Activated CD4-positive, alpha-beta T cell treated with anti-CD3 and anti-CD28 coated beads for 48 hours (primary cell): ENCODE measurements at places on chromosomes 7 and 10.
A peak's percentile ranks its signal among the peaks of the same experiment; 100 is the strongest.

GRCh38 chr10:48509974-48510692 lies 94.7 kb downstream of the ARHGAP22 start:
- DNase-seq: peak; percentile 22

DNA sequence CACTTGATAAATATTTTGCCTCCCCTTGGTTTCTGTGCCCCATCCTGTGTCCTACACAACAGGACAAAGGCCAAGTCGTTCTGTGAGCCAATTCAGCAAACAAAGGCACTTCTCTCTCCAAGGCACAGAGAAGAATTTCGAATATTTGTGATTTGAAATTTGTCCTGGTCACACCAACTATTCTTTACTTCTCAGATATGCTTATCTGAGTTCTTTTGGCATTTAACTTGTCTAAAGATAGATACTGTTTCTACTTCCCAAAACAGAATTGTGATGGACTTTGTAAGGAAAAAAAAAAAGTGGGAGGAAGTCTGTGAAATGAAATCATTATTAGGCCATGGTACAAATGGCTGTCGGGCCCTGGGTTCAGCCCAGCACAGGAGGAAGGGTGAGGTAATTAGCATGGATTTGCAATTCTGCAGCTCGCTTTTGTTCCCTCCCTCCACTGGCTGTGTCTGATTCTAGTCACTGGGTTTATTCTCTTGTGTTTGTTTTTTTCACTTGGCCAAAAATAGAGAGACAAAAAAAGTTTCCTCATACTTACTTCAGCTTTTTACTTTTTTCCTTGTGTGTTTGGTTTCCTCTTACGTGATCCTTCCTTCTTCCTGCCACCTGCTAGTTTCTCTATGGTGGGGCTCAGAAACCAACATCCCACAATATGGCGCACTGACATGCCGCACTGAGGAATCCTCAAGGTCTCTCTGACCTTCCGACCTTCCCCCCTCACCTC lies 108.2 kb upstream of the MKLN1 start:
- DNase-seq: no peak

- DNase-seq: no peak
Measured at GRCh38 chr10:2920168-2920567, 147.2 kb upstream of the PFKP start.

DNA sequence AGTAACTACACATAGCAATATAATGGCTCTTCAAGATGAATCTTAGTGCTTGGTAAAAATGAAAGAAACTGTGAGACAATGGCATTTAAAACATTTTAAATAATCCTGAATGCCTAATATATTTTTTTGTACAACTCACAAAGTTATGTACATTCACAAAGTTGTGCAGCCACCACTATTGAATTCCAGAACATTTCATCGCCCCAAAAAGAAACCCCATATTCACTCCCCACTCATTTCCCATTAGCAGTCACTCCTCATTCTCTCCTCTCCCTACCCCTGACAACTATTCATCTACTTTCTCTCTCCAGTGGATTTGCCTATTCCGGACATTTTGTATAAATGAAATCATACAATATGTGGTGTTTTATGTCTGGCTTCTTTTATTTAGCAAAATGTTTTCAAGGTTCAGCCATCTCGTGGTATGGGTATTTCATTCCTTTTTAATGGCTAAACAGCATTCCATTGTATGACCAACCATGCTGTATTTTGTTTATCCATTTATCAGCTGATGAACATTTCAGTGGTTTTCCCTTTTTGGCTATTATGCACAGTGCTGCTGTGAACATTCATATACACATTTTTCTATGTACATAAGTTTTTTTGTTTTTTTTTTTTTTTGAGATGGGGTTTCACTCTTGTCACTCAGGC lies 34.7 kb downstream of the ENTPD7 start:
- no peak for DNase-seq

GRCh38 chr7:17239683-17240521 lies 58.5 kb upstream of the AHR start:
- DNase-seq: no peak

GRCh38 chr7:128152721-128153120 lies 88.4 kb upstream of the LEP start:
- no peak for DNase-seq

GRCh38 chr10:122710576-122710975 lies 10.9 kb upstream of the C10orf120 start:
- no peak for DNase-seq

GRCh38 chr10:3955955-3956617 lies 171.1 kb upstream of the KLF6 start:
- no peak for DNase-seq

DNA sequence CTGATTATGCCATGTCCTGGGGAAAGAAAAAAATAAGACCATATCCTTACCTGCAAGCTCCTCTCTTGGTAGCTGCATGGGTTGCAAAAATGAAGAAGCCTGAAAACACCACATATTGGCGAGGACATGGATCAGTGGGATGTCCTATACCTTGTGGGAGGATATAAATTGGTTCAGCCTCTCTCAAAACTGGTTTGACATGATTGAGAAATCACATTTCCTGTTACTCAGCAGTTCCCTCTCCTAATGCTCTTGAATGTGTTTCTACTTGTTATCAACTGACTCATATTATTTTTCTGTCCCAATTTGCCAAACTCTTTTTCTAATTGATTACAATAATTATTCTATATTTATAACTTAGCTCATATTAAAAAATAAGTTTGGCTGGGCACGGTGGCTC lies 380.2 kb downstream of the EXOC4 start:
- DNase-seq: no peak

GRCh38 chr7:151291206-151291605 lies 42.7 kb upstream of the SMARCD3 start:
- DNase-seq: no peak

- DNase-seq: no peak
Measured at GRCh38 chr7:114889646-114890285, 32.1 kb upstream of the MDFIC start.

DNA sequence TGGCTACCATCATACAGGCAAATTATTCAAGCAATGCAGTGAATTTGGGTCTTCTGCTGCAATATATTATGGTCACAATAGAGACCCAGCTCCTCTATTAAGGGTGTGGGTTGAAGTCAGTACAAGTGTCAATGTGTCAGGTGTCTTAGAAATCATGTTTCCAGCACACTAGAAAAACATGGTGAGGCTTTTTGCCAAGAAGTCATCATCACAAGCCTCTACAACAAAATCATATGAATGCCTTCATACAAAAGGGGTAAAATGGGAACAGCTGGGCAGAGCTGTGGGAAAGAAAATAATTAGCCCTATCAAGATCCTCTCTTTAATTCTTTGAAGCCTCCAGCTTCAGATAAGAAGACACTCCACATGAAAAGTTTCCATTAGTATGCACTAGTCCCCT lies 37.2 kb downstream of the FAM13C start:
- DNase-seq: no peak

- DNase-seq: no peak
Measured at GRCh38 chr7:93851536-93851935, 39.0 kb downstream of the TFPI2 start.

DNA sequence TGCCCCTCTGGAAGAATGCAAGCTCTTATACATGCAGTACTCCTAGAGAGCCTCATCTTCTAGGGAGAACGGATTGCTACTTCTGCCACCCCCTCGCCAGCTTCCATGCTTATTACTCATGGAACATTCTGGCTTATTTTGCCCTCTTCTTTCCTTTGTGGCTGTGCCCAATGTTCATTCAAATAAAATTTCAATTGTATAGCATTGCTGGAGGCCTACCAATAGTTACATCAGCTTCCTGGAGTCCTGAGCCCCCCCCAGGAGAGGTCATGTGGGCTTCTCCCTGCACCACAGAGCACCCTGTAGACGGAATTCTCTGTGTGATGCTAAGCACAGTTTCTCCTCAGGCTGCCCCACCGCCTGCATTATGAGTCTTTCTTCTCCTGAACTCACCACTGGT lies 1094.0 kb downstream of the KCNMA1 start:
- no peak for DNase-seq

GRCh38 chr7:149870274-149870673 lies 3.5 kb upstream of the ATP6V0E2 start:
- no peak for DNase-seq

GRCh38 chr10:121580276-121581116 lies 17.7 kb downstream of the FGFR2 start:
- DNase-seq: no peak

DNA sequence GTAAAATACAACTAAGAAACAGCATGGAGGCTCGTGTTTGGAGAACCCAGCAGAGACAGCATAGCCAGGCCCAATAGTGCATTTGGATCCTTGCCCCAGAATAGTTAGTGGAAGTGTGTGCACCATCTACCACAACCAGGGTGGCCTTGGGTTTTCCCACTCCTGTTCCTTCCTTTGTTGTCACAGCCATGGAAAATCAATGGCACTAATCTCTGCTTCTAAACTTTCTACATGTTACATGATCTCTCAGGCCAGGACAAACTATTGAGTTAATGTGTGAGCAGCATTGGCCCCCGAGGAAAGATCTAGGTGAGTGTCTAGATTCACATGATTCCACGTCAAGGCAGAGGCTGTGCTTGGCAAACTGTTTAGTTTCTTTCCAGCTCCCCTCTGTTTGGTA lies 2.0 kb downstream of the CYP3A7 start:
- no peak for DNase-seq

DNA sequence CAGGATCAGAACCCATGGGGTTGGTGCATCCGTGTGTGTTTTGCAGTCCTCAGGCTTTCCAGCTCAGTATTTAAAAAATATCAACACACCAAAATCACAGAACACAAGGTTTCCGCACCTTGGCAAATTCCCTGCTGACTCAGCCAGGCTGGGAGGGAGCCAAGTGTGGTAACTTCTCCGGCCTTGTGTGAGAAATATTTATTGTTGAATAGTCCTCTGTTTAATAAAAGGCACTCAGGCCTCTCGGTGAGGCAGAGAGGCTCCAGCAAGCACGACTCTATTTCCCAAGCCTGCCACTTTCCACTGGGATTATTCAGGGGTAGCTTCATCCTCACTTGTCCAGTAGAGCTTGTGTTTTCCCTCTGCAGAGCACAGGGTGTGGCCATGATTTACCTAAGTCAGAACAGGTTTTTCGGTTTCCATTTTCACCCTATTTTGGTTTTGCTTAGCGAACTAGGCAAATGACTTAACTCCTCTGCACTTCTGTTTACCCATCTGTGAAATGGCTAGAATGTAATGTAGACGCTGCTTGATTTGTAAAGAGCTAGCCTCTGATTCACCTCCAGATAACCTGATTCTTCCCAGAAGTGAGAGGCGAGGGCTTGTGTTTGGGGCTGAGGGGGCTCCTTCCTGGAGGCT lies 13.0 kb upstream of the CHST15 start:
- DNase-seq: no peak

DNA sequence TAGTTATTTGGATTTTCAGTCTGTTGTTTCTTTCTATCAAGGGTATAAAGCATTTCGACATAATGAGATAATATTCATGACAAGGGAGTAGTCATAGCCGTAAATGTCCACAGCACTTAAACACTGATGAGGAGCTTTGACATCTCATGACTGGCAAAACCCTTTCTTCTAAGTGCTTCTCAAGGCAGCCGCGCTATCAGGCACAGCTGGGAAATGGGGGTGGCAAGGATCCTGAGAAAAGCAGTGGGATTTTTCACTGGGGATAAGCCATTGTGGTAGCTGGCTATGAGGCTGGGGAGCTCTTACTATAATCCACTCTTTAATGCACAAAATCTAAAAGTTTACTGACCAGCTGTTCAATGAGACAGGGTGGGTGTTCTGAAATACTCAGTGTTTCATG lies 493.2 kb upstream of the KLF6 start:
- DNase-seq: no peak

DNA sequence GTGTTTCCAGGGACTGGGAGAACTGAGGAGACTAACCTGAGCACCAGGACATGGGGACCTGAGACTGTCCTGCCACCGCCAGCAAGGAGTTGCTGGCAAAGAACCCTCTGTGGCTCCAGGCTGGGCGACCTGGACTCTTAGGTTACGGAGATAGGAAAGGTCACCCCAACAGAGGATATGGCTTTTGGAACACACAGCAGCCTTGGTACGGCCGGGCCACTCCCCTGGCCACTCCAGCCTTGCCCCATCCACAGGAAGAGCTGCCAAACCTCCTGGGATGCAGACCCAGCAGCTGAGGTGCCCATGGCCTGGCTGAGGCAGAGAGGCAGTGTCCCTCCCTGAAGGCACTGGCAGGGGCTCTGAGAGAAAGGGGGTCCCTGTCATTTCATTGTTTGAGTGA lies 137.8 kb downstream of the OAT start:
- no peak for DNase-seq

DNA sequence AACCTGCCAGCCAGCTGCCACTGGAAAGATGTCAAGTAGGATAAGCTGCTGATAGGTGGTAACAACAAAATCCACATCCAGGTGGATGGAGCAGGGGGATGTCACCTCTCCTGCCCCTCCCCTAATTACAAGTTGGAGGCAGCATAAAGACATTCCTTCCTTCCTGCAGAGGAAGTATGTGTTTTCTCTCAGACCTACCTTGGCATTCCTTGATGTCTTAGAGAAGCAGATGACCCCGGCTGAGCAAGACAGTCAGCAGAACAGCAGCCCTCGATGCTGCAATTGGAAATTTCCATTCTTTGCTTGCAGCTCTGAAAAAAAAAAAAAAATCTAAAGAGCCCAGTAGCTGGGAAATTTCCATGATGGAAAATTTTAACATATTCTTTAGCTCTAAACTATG lies 137.5 kb upstream of the MKLN1 start:
- DNase-seq: no peak

- no peak for DNase-seq
Measured at GRCh38 chr10:67385566-67385965, 310.4 kb downstream of the CTNNA3 start.

DNA sequence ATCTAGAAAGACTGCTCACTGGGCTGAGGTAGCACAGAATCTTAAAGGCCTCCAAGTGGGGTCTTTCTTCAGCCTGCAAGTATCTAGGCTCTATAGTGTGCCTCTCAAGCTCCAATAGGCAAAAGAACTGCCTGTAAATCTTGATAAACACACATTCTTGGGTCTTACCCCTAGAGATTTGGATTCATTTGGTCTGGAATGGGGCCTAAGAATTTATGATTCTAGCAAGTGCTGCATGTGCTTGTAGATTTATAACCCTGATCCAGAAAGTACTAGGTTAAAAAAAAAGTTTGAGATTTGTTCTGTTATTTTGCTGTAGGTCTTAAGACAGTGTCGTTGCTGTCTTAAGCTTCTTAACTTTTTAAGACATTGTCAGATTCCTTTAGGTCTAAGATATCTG lies 74.1 kb downstream of the RALA start:
- no peak for DNase-seq

- no peak for DNase-seq
Measured at GRCh38 chr7:124688991-124689390, 76.6 kb downstream of the GPR37 start.

GRCh38 chr7:21429021-21429420 lies 1.1 kb downstream of the SP4 start:
- DNase-seq: no peak

- no peak for DNase-seq
Measured at GRCh38 chr10:108791030-108791429, 1132.3 kb downstream of the XPNPEP1 start.

- DNase-seq: no peak
Measured at GRCh38 chr10:62054830-62055229, 153.3 kb downstream of the ARID5B start.

DNA sequence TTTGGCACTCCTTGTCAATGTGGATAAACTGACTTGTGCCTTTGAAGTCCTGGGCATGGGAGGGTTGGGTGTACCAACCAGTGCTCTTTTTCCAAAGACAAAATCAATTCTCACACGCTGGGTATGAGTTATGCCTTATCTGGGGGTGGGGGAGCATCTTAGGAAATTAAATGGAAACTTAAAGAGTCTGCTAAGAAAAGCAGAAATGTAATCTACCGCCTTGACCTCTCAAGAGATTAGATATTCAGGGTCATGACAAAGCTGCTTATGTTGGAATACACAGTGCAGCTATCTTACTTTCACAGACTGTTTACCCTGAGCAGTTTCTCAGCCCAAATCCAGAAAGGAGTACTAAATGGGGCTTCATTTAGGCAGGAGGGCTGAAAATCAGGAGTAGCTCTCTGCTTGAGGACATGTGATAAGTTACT lies 2.6 kb downstream of the MEST start:
- no peak for DNase-seq
